ENCODE measurements at places on chromosomes 2 and 18.

- DNase-seq: no peak
Measured at GRCh38 chr2:240571314-240571973, 3.2 kb downstream of the RNPEPL1 start.

DNA sequence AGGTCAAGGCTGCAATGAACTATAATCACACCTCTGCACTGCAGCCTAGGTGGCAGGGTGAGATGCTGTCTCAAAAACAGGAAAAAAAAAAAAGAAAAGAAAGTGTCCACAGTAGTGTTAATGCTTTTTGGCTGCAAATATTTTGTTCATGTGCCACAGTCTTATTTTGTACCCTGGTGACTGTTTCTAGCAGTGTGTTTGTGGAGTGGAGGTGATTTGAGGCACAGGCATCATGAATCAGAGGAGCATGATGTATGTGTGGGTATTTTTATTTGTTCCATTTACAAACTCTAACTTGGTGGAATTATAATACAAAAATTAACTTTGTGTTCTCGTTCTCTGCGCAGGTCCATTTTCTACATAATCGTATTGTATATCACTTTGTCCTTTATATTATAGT lies 30.6 kb downstream of the DTNA start:
- DNase-seq: no peak

DNA sequence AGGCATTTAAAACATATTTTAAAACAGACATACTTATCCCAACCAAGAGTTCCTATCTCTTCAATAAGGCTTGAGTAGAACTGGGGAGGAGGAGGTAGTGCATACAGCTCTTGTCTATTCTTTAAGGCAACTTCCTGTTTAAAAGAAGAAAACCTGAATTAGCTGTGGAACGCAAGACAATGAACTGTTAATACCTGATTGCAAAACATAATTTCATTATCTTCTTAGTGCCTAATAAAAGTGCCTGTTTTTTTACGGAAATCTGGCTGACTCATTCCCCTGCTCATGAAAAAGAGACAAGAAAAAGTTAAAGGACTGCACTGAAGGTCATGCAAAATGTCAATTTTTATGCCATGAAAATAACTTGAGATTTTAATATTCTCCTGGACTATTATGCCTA lies 19.2 kb downstream of the FANCL start:
- DNase-seq: no peak

GRCh38 chr2:88626171-88627054 lies 851 bp downstream of the EIF2AK3 start:
- peak; percentile 3 for DNase-seq

DNA sequence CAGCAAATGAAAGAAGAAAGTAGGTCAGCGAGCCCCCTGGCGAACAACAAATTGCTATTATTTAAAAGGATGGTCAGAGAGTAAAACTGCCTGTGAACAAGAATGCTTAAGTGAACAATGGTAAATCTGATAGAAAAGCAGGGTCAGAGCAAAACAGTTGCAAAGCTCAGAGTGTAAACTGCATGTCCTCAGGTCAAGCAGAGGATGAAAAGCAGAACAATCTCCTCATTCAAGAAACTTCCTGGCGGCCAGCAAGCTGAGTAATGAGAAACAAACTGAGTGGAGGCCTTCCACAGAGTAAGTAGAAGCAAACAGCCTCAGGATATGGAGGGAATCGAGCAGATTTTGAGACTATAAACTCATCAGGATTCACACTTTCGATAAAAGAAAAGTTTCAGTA lies 117.9 kb downstream of the PPP1R1C start:
- no peak for DNase-seq

DNA sequence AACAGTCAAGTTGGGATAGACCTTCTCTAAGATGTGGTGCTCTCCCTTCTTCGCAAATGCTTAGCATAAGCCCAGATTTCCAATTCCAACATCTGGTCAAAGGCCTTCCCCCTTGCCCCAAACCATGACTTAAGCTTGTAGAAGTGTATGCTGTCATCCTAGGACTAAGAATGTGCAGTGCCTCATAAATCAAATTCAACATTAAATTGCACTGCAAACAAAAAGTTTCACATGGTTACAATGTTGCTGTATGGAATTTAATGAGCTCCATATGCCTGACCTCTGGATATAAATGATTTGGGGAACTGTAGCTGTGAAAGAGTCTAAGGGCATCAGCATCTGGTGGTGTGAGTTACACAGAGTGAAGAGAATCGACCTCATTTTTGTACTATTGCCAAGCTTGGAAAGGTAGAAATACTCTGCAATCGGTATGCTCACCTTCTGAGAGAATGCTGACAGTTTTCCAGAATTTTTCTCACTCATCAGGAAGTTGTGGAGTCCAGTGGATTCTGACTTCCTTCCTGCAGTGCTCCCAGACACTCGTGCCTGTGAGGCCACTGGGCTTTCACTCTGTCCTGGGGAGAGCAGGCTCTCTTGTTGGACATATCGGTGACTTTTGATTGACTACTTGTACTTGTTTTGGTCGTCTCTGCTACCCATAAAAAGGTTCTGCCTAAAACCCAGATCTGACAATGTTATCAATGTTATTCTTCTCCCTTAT lies 40.6 kb downstream of the FASTKD2 start:
- no peak for DNase-seq

- DNase-seq: no peak
Measured at GRCh38 chr2:227996366-227996765, 124.9 kb downstream of the DAW1 start.

GRCh38 chr2:233620204-233620603 lies 2.8 kb downstream of the UGT1A8 start:
- no peak for DNase-seq

- no peak for DNase-seq
Measured at GRCh38 chr2:213316001-213316735, 31.9 kb downstream of the SPAG16 start.

DNA sequence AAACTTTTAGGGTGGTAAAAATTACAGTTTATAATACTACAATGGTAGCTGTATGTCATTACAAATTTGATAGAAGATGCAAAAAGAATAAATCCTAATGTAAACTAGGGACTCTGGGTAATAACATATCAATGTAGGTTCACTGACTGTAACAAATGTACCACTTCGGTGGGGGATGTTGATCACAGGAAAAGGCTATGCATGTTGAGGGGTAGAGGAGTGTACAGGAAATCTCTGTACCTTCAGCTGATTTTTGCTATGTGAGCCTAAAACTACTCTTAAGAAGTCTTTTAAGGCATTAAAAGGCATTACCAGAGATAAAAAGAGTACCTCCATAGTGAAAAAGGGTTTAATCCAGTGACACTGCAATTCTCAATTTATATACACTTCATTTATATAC lies 25.0 kb downstream of the TRIP12 start:
- DNase-seq: no peak

DNA sequence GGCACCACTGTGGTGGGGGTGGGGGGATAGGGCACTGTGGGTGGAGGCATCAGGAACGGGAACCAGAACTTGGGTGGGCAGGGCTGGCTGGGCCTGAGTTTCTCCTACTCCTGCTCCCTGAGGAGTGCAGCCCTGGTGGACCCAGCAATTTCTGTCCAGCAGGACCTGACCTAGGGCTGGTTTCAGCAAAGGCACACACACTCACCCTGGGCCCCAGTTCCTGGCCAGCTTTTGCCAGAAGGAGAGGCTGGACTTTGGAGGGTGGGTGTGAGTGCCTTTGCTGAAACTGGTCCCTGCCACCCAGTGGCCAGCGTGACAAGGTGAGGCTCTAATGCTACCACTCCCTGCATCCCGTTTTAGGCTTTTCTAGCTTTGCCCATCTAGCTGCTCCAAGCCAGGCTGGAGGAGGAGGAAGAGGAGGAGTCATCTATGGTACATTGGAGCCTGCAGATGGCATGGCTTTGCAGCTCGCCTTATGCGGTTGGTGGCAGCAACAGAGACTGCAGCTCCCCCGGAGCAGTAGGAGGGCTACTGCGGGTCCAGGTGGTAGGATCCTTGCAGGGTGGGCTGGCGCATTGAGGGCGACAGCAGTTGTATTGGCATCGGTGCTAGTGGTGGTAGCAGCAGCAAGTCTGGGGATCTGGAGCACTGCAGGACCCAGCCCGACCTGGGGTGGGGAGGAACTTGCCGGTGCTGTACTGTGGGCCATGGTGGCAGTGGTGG lies 40.4 kb upstream of the IMP4 start:
- no peak for DNase-seq

GRCh38 chr2:119248751-119249150 lies 25.1 kb downstream of the STEAP3 start:
- DNase-seq: no peak

DNA sequence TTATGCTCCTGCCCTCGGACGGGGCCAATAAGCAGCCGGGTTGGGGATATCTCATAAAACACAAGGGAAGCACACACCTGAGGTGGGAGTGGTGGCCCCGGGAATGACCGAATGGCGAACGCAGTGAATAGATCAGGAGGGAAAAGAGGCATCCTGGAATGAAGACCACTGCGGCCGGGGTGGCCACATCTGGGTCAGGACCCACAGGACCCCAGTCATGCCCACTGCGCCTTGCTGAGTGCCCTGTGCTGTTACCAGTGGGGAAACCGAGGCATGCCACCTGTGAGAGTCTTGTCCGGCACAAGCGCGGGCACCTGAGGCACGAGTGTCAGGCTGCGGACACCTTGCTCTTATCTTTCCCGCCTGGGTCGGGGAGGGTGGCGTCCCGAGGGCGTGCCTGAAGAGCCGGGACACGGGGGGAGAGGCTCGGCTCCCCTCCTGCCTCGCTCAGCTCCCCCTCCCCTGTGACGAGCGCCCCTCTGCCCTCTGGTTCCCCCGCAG lies 1.6 kb downstream of the PDCD1 start:
- no peak for DNase-seq

DNA sequence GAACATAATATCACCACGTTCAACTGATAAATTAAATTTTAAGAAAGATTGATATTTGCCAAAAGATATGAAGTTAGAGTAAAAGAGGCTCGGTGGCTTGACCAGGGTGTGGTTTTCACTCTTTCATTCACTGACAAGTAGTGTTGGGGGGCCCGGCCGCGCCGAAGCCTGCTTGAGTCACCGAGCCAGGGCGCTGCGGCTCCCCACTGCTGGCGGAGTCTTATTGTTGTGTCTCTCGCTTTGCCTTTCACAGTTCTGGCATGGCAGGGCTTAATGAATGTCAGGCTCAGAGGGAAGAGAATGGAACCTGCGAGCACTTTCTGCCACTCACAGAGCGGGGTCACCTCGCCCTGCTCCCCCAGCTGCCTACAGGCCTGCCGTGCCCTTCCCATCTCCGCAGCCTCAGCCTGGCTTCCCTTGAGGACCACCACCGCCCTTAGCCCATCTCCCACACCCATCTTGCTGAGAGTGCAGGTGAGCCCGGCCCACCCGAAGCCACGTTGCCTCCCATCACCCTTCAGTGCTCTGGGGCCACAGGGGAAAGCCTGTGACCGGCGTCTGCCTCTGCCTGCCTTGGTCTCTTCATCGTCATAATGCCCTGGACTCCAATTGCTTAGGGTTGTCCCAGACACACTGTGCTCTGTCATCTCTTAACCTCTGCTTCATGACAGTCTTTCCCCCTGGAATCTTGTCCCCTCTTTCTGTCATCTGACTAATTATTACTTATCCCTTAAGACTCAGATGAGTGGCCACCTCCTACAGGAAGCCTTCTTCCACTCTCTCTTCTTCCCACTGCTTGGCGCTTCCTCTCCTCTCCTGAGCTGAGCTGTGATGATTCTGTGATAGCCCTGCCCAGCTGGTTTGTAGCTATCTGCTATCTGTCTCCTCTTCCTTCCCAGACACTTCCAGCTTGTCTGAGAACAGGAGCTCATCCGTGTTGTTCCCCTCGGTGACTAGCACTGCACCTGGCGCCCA lies 142.5 kb downstream of the FAM210A start:
- no peak for DNase-seq

DNA sequence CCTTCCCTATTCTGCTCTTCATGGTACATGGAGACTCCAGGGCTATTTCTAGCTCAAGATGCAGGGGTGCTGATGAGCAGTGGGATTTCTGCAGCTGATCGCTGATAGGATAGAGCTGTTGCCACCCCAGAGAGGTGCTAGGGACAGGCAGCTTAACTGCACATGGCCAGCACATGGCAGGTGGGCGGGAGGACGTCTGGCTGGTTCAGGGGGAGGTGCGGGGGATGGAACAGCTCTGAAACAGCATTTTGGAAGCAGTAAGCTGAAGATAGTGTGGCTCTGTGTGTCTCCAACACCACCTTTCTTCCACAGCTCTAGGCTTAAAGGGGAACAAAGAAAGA lies 151.9 kb upstream of the PELI1 start:
- DNase-seq: no peak

DNA sequence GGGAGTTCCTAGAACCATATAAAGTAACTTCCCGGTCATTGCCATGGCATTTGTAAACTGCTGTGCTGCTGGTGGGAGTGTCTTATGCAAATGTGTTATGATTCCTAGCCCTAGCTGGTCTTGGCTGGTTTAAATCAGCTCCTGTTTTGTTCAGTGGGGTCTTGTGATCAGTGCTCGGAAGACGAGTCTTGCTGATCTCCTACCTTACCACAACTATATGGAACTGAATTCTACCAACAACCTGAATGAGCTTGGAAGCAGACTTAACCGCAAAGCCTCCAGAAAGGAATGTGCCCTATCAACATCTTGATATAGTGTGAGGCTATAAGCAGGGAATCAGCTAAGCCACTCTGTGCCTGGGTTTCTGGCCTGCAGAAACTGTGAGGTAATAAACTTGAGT lies 33.5 kb downstream of the POLE4 start:
- no peak for DNase-seq

GRCh38 chr2:124804014-124804940 lies 779.2 kb downstream of the CNTNAP5 start:
- peak; percentile 38 for DNase-seq

GRCh38 chr2:55885127-55885943 lies 38.2 kb downstream of the EFEMP1 start:
- DNase-seq: no peak

DNA sequence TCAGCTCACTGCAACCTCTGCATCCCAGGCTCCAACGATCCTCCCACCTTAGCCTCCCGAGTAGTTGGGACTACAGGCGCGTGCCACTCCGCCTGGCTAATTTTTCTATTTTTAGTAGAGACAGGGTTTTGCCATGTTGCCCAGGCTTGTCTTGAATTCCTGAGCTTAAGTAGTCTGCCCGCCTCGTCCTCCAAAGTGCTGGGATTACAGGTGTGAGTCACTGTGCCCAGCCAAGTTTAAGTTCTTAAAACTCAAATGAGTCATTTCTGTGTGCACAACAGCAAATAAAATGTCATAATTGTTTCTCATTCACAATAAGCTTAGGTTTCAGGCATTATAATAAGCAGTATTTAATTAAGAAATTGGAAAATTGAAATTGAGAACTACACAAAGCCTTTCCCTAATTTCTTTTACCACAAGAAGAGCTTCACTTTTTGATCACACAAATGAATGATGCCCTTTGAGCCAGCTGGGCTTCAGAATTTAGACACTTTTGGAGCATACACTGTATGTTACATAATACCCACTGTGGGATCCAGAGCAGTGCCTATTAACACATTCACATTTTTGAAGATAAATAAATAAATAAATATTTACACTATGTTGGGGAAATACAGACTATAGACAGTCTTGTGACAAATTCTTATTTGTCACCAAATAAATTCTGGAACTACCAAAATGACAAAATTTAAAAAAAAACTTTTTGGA lies 8.6 kb upstream of the ME2 start:
- DNase-seq: no peak

DNA sequence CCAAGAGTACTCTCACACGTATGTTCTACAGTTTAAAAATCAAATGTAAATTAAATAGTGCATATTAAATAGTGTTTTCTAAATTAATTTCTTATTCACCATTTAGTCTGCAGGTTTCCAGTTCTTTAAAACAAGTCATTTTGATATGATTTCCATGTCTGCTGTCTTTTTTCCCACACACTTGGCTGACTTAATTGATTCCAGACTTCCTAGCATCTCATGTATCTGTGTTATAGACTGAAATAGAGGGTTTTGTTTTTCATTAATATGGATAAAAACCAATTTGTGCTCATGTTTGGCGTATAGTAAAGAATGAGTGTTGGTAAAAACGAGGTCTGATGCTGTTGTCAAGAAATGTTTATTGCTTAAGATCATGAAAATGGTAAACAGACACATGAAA lies 104.3 kb downstream of the SRBD1 start:
- DNase-seq: no peak

Data from hematopoietic multipotent progenitor cell (in vitro differentiated cells).